ENCODE measurements at places on chromosomes 3 and 15.
A peak's percentile ranks its signal among the peaks of the same experiment; 100 is the strongest.

DNA sequence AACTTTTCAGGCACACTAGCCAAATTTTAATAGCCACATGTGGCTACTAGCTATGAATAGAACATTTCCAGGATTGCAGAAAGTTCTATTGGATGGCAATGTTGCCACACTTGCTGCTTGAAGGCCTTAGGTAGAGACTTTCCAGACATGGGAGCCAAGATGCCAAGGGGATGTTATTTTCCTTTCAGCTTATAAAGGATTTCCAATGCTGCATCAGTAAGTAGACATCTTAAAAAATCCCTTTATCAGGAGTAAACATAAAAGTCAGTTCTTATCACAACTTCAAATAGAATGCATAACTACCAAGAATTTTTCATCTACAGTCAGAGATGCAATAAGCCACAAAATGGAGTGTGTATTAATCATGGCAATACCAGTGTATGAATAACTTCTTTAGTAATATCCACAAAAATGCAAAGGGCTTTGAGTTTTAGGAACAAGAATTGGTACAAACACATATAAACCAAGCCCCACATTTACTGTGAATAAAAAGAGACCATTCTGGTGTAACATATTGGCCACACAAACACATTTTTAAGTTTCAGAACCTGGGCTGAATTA is 457.1 kb upstream of the ADAMTS9 start:
- DNase-seq, result no peak

GRCh38 chr15:39444735-39445470 is 136.0 kb upstream of the THBS1 start:
- no peak for DNase-seq

- DNase-seq, result no peak
Measured at GRCh38 chr3:129688271-129688895, 81.9 kb upstream of the PLXND1 start.

GRCh38 chr15:61195116-61196002 is 33.7 kb downstream of the RORA start:
- DNase-seq, result no peak

DNA sequence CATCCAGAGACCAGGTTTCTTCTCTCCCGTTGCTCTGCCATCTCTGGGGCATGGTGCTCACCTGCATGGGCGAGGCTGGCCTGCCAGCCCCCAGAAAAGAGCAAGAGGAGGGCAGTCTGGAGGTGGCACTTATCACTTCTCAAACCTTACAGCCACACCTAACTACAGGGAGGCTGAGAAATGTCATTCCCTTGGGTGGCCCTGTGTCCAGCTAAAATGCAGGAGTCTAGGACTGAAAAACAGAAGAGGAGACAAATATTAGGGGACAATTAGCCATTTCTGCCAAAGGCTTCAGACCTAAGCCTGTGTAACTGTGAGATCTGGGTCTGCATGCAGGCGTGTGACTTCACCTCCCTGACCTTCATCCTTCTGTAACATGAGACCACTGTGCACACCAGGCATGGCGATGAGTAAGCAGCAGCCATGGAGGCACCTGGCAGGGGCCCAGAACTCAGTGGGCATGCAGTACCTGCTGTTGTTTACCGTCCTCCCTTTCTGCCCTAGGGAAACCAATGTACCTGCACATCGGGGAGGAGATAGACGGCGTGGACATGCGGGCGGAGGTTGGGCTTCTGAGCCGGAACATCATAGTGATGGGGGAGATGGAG is 83.4 kb downstream of the MESD start:
- no peak for DNase-seq

- no peak for DNase-seq
Measured at GRCh38 chr3:128854475-128854874, 24.9 kb upstream of the ACAD9 start.

DNA sequence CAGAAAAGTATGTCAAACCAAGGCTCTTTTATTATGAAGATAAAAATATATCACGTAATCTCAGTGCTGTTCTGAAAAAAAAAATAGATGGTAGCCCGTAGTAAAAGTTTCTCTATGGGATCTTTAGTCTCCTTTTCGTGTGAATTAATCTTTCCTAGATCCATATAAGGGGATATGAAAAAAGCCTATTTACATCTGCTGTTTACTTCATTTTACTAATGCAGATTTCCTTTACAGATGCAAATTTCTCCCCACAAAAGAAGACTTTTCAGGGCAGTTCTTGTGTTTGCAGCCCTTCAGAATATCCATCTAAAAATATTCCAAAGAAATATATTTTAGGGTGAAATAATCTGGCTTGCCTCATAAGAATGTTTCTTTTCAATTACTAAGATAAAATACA is 1291.7 kb downstream of the ROBO1 start:
- no peak for DNase-seq

- no peak for DNase-seq
Measured at GRCh38 chr15:37221671-37222145, 121.4 kb upstream of the MEIS2 start.

- no peak for DNase-seq
Measured at GRCh38 chr15:45551676-45552075, 29.1 kb upstream of the SLC30A4 start.

- DNase-seq, result no peak
Measured at GRCh38 chr3:168002786-168003368, 92.8 kb downstream of the GOLIM4 start.

DNA sequence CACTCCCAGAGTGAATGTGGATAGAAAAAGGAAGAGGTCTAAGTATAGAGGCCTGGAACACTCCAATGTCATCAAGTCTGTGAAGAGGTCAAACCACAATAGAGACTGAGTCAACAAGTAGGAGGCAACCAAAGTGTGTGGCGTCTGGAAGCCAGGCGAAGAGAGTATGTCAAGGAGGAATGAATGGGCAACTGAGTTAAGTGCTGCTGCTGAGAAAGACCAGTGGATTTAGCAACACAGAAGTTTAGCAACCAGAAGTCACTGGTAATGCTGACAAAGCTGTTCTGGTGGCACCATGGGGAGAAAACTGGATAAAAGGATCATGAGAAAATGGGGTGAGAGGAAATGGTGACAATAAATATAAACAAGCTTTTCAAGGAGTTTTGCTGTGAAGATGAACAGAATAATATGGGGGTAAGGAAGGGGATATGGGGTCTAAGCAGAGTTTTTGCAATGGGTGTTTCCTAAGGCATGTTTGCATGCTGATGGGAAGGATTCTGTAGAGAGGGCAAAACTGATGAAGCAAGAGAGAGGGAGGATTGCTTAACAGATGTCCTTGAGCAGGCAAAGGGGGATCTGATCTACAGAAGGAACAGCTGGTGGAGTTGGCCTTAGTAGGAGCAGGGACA is 38.4 kb downstream of the PCOLCE2 start:
- no peak for DNase-seq

DNA sequence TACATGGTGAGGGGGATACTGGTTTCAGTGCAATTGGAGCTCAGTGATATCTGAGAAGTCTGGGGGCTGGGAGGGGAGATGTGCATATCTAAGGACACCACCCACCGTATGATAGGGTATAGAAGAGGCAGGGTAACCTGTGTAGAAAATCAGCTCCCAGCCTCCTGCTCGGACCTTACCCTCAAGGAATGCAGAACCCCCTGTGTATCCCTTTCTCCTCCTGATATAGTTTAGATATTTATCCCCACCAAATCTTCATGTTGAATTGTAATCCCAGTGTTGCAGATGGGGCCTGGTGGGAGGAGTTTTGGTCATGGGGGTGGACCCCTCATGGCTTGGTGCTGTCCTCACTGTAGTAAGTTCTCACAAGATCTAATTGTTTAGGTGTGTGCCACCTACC is 48.2 kb upstream of the GATA2 start:
- no peak for DNase-seq

- DNase-seq, result no peak
Measured at GRCh38 chr3:65672871-65673815, 365.6 kb downstream of the MAGI1 start.

DNA sequence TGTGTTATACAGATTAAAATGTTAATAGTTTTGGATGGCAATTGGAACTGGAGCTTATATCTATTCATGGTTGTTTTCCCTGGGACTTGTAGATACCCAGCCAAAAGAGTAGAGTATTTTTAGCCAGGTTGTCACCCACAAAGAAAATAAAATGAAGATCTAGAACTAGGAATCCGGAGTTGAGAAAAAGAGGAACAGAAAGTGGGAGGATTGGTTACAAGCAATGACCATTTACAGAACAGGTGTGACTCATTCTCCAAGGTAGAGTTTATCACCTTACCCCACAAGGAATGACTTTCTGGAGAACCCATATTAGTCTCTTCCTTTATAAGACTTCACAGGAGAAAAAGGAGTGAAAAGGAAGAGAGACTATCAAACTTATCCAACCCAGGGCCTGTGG is 99.8 kb downstream of the TMEM108 start:
- no peak for DNase-seq

GRCh38 chr3:54572197-54572895 is 355.5 kb downstream of the LRTM1 start:
- no peak for DNase-seq

DNA sequence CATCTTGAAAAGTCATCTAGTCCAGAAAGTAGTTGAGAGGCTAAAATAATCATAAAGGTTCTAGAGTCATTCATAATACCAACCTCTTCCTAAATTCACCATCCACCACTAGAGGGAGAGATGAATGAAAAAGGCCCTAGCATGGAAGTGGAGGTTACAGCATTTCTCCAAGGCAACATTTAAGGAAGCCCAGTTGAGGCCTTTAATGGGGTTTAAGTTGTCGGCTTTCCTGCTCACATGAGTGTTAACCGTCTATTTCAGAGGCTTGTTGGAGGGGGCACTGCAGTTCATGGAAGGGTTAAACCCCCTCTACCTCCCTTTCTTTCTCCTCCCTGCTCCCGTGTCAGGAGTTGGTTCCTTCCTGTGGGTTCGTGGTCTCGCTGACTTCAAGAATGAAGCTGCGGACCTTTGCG is 3.8 kb upstream of the SLCO3A1 start:
- DNase-seq, result peak; percentile 46
